Amniotic stem cell (primary cell): ENCODE measurements at places on chromosomes 6 and 20.

DNA sequence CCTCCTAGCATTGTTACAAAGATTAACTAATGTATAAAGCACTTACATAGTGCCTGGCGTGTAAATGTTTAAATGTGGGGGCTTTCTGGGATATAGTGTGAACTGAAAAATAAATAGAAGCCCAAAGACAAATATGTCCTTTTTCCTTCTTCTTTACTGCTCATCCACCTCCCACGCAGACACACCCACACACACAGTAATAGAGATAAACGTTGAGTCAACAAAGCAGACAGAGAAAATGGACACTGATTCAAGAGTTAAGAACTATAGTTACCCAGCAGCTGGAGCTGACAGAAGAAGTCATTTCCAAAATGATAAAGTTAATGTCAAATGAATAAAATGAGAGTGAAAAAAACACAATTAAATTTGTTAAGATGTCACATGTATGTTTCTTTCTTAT is 68.3 kb downstream of the FHL5 start:
- DNase-seq: no peak

- DNase-seq: peak; percentile 46
Measured at GRCh38 chr6:119350202-119350951, 816 bp upstream of the MAN1A1 start.

DNA sequence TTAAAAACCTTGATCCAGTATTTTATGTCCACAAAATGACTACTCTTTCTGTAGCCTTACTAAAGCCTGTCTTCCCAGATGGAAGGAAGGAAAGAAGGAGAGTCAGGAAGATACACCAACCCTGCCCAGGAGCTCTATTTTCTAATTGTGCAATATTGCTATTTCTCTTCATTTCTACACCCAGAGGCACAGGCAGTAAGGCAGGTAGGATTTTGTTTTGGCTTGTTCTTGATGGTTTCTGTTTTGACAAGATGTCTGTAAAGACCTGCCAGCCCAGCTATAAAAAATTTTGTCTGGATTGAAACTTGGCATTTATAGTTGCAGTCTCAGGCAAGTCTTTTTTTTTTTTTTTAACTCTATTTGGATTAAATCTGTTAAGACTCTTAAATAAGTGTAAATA is 587.5 kb upstream of the ARID1B start:
- DNase-seq: no peak

DNA sequence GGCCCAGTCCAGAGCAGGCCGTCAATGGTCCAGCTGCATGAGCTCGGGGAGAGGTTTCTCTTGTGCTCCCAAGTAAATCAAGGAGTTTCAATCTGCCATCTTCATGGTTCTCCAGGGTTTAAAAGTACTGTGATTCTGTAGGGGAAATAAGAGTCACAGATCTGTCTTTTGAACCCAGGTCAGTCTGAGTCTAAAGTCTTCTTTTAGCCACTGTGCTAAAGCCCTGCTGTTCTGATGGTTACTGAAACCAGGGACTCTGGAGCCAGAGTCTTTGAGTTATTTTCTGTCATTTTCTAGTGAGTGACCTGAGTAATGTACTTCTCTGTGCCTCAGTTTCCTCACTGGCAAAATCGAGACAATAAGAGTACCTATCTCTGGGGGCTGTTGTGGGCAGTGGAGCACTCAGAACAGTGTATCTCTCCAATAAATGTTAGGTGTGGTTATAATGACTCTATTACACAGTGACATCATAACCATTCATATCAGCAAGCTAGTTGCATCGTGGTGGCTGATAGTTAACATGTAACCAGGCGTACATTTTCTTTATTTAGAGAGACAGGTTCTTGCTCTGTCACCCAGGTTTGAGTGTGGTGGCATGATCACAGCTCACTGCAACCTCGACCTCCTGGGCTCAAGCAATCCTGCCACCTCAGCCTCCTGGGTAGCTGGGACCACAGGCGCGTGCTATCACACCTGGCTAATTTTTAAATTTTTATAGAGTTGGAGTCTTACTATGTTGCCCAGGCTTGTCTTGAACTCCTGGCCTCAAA is 74.6 kb upstream of the KCNG1 start:
- no peak for DNase-seq

DNA sequence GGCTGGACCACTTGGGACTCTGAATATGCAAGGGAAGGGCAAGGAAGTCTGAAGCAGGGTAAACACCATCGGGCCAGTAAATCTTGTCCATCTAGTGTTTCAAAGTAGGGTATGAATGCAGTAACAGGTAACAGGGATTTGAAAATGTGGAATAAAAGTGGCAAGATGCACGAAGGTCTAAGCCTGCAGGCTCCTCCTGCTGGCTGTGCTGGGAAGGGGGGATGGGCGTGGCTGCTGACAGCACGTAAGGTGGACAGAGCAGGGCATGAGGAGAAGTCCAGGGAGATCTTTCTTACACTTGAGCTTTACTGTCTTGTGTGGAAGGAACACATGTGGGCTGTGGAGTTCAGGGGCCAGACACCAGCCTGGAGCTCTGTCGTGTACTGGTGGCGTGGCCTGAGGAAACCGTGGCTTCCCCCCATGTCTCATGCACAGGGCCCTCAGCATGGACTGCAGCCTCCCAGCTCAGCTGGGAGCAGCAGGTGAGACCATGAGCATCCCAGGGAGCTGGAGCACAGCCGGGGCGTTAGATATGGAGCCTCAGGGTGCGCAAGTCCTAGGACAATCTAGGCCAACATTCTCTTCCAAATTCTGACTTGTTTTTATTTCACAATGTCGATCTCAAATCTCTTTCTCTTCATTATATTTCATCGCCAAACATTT is 84.5 kb downstream of the SLC22A23 start:
- DNase-seq: no peak

DNA sequence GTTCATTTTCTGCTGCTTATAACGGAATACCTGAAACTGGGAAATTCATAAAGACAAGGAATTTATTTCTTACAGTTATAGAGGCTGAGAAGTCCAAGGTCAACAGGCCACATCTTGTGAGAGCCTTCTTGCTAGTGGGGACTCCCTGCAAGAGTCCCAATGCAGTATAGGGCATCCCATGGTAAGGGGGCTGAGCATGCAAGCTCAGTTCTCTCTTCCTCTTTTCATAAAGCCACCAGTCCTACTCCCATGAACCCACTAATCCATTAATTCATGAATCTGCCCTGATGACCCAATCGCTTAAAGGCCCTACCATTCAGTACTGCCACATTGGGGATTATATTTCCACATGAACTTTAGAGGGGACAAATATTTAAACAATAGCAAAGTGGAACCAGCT is 26.5 kb downstream of the CYB5R4 start:
- no peak for DNase-seq

GRCh38 chr6:24576447-24576846 is 69.5 kb downstream of the KIAA0319 start:
- no peak for DNase-seq

DNA sequence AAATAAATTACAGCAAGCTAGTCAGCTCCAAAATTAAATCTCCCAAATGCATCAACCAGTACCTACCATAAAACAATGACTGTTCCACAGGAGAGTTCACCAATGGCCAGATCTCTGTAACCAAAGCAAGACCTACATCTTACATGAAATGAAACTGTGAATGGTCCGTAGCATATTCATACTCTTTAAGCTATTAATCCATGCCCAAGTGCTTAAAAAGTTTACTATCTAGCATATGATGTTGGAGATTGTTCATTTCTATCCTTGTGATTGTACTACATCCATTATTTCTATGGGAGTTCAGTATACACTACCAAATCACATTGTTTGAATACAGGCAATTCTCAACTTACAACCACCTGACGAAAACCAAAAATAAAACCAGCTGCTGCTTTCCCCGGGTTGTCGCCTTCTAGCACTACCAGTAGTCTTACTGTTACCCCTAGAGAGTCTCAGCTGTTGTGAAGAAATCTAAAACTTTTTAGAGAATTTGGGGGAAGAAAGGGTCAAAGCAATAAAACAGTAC is 38.0 kb downstream of the HIVEP2 start:
- DNase-seq: no peak

DNA sequence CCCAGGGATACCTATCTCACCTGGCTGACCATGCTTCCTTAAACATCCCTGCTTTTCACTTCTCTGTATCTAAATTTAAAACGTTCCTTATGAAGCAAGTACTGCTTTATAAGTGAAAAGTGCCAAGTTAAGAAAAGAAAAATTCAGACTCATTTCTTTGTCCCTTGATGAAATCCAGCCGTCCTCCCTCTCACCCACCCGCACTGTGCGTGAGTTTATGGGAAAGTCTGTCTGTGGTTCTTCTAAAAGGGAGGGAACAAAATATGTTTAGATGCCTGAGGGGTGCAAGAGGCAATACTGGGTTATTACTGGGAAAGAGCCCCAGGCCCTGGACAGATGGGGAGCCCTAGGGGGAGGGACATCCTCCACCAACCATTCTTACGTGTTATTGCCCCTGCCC is 31.2 kb downstream of the SPDEF start:
- no peak for DNase-seq

DNA sequence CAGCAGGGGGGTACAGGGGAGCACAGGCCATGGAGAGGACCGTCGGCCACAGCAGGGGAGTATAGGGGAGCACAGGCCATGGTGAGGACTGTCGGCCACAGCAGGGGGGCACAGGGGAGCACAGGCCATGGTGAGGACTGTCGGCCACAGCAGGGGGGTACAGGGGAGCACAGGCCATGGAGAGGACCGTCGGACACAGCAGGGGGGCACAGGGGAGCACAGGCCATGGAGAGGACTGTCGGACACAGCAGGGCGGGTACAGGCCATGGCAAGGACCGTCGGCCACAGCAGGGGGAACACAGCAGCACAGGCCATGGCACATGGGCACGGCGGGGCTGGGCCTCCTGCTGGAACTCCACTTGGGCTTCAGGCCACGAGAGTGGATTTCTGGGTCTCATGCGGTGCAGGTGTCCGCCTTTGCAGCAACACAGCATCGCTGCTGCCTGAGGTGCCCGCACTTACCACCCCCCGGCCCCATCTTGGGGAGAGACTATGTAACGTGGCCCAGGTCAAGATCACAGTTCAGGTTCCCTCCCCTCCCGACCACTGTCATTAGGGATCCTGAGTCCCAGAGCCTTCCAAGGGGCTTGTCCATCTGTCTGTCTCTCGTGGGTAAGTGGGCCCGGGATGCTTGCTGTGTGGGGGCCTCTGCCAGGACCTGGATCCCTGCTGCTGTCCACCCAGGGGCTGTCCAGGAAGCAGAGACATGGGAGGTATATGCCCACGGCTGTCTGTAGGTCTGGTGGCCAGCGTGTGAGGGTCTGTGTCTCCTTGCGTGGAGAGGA is 2.5 kb downstream of the NPBWR2 start:
- no peak for DNase-seq

- DNase-seq: no peak
Measured at GRCh38 chr20:15045246-15045645, 707.8 kb upstream of the FLRT3 start.

DNA sequence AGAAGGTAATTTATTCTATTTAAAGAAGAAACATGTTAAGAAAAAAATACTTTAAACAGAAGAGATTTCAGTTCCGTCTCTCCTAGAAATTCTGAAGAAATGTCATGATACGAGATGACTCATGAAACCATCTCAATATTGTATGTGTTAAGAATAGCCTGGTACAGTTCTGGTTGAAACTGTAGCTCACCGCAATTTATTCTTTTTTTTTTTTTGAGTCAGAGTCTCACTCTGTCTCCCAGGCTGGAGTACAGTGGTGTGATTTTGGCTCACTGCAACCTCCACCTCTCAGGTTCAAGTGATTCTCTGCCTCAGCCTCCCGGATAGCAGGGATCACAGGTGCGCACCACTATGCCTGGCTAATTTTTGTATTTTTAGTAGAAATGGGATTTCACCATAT is 103.3 kb downstream of the ARHGAP18 start:
- no peak for DNase-seq

DNA sequence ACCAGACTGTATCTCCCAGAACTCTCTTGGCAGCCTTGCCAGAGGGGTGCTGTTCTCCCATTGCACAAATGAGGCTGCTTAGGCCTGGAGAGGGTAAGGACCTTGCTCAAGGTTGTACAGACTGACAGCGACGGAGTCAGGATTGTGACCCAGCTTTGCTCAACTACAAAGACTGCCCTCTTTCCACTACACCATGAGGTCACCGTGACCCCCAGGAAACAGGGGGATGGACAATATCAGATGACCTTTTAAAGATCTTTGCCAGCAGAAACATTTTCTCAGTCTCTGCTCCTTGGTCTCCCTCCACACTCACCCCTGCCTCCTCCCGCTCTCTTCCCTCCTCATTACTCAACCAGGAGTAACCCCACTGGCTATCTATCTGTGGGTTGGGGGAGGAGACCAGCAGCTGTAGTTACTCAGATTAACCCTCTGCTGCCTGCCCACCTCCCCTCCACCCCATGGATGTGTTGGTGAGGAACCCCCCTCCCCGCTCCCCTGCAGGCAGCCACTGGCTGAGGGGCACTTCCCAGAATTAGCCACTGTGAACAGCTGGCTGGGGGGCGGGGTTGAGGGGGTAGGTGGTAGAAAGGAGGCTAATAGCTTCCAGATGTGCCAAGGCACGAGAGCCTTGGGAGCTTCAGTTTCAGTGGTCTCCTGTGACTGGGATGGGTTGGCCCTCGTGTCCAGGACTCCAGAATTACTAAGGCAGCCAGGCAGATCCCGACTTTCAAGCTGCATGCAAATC is 26.9 kb upstream of the MRPS18A start:
- DNase-seq: no peak

DNA sequence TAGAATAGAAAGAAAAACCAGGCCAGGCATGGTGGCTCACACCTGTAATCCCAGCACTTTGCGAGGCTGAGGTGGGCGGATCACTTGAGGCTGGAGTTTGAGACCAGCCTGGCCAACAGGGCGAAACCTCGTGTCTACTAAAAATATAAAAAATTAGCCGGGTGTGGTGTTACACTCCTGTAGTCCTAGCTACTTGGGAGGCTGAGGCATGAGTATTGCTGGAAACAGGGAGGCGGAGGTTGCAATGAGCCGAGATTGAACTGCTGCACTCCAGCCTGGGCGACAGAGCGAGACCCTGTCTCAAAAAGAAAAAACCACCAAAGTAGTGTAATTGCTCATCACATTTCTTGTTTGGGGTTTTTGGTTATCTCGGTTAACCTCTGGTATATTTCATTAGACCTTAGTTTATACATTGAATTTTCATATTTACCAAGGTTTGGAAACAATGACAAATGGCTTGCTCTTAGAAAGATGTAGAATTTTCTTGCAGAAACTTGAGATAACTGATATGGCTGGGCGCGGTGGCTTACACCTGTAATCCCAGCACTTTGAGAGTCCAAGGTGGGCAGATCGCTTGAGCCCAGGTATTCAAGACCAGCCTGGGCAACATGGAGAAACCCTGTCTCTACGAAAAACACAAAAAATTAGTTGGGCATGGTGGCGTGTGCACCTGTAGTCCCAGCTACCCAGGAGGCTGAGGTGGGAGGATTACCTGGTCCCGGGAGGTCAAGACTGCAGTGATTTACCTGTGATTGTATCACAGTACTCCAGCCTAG is 14.2 kb downstream of the ITCH start:
- DNase-seq: no peak

DNA sequence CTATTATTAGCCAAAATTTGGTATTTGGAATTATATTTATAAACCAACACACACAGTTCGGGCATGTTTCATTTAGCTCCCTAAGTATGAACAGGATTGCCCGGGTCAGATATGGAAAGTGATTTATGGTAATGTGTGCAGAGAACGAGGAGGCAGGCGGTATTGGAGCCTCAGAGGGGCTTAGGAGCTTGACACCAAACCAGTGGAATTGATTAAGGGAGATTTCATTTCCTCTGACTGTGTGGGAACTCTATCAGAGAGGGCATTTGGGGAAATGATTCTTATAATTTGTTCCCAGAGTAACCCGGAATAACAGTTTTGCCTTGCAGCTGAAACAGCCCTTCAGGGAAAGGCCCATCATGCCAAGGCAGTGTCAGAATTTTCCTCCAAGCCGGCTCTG is 115.1 kb upstream of the SPTLC3 start:
- DNase-seq: no peak
